ENCODE measurements at places on chromosomes 5 and 9.

DNA sequence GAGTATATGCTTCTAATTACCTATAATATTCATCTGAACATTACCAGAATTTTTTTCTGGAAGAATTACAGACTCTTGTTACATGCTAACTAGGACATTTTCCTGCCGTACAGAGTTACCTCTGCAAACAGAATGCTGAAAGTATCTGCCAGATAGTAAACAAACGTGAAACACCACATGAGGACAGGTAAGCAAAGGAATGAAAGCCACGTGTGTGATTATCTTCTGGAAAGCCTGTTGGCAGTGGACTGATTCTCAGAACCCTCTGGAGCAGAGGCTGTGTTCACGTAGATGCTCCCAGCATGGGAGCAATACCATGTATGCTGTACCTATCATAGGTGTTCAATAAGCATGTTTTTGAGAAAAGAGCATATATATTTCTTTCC, 472.6 kb downstream of the ENC1 start:
- no peak for DNase-seq

DNA sequence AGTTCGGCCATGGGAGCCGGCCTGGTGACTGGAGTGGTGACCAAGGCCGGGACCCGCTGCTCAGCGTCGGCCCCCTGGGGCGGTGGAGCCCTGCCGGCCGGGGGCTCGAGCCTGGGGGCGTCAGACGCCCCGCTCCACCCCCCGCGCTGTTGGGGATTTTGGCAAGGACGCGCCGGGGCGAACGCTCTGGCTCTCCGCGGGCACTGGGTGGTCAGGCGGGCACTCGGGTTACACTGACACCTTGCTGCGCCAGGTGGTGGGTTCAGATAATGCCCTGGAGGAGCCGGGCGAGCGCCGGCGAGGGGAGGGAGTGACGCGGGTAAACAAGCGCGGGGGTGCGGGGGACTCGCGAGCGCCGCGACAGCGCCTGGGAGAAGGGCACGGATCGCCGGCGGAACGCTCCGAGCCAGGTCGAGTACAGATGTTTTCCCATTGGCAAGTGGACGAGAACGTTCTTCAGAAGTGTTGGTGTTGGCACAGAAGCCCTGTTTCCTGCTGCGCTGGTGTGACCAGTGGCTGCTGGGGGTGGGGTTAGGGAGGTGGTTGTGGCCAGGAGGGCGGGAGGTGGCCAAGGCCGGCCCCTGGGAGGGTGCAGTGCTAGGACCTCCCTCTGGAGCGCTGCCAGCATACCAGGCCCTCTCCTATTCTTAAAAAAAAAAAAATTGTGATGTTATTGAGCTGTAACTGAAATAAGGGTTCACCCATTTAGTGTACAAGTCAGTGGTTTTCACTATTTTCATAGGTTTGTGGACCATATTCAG, 773 bp downstream of the SQSTM1 start:
- no peak for DNase-seq

GRCh38 chr5:28226407-28226806, 1188.0 kb upstream of the CDH9 start:
- DNase-seq = no peak

- no peak for DNase-seq
Observed at GRCh38 chr5:116632890-116633289, 58.3 kb upstream of the SEMA6A start.

GRCh38 chr5:97026721-97027120, 90.8 kb downstream of the LNPEP start:
- DNase-seq = no peak

GRCh38 chr9:130340011-130340410, 74.5 kb downstream of the HMCN2 start:
- no peak for DNase-seq

- no peak for DNase-seq
Observed at GRCh38 chr9:69674716-69675438, 2.7 kb upstream of the APBA1 start.

- no peak for DNase-seq
Observed at GRCh38 chr5:127876384-127876783, 173.2 kb downstream of the CCDC192 start.
